ENCODE measurements at places on chromosomes 3 and 15. TPM values are rescaled to one million over a fixed set of nuclear protein-coding genes. Genes with fewer than 3 reads are reported as not detected.

Gene CHRNB4
- 1.1 TPM for total RNA-seq

Gene ASB14
- total RNA-seq: not detected

Gene VILL
- total RNA-seq: 13.6 TPM

Gene SKOR1
- total RNA-seq: 0.16 TPM

Gene CGNL1
- total RNA-seq: 5.3 TPM

Gene CLDN1
- total RNA-seq: 1.6 TPM

Gene ARMC8
- total RNA-seq: 85.6 TPM

Gene IL17RE
- not detected for total RNA-seq

Gene CD200
- total RNA-seq: 41.6 TPM
